Ureter (tissue), 1 donor: ENCODE measurements at places on chromosomes 5 and 9. TPM values are rescaled to one million over a fixed set of nuclear protein-coding genes. Genes with fewer than 3 reads are reported as not detected.
A peak's percentile ranks its signal among the peaks of the same experiment; 100 is the strongest.

The RPL37 gene
- total RNA-seq, result 1,647 TPM

The CSF1R gene
- 16.9 TPM for total RNA-seq

The TERT gene
- total RNA-seq, result not detected

The PAEP gene
- not detected for total RNA-seq

The PCDHAC2 gene
- 4.0 TPM for total RNA-seq

The PGM5 gene
- total RNA-seq, result 173 TPM

The PHF24 gene
- 1.7 TPM for total RNA-seq

The SH3RF2 gene
- 9.5 TPM for total RNA-seq

The SNAPC4 gene
- total RNA-seq, result 14.0 TPM

GRCh38 chr9:131098391-131099101 lies 2.2 kb downstream of the AIF1L start:
- no peak for DNase-seq

DNA sequence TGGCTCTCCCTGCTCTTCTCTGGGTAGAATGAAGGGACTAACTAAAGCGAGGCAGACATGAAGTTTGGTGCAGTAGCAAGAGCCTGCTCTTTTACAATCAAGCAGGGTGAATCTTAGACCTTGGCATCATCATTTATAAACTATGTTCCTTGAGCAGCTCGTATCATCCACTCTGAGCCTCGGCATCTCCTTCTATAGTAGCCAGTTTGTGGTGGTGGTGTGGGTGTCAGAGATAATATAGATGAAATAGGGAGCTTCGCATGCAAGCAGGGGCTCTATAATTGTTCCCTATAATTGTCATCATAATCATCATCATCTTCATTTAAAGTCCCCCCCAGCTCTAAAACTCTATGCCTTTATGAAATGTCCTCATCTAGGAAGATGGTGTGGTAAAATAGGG lies 72.5 kb upstream of the SAP30L start:
- no peak for DNase-seq

DNA sequence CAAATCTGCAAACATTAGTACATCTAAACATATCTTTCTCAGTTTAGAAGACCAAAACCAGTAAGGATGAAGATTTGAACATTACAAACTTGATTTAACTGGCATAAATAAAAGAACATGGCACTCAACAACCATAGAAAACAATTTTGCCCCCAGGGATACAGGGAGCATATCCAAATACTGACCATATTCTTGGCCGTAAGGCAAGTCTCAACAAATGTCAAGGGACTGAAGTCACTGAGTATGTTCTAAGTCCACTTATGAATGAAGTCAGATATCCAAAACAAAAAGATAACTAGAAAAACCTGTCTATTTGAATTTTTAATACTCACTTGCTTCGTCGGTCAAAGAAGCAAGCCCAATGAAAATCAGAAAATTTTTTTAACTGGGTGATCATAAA lies 14.1 kb downstream of the FEM1C start:
- DNase-seq, result no peak

GRCh38 chr5:67257077-67257476 lies 60.5 kb upstream of the CD180 start:
- no peak for DNase-seq

DNA sequence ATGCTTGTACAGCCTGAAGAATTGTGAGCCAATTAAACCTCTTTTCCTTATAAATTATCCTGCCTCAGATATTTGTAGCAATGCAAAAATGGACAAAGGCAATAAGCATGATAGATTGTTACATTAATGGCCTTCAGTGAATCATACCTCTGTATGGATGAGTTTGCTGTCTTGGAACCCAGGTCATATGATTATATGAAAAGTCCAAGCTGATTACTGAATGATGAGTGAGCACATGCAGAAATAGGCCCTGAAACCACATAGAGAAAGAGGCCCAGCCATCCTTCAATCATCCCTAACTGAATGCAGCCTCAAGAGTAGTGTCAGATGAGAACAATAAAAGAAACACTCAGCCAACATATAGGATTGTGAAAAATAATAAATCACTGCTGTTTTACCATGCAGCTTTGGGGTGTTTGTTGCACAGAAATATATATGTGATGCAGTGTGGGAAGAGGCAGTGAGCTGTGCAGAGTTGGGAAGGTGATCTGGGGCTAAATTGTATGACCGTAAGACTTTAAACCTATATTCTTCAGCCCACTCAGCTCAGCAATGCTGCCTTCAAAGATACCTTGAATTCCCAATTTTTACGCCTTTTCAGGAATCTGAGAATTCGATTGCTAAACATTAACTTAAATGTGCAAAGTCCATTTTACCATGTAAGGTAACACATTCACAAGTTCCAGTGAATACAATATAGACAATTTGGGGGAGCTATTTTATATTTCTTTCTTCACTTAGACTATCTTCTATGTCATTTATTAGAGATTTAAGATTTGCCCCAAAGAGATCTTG lies 36.3 kb upstream of the SHISAL2B start:
- no peak for DNase-seq

- no peak for DNase-seq
Measured at GRCh38 chr5:43294226-43294625, 19.0 kb downstream of the HMGCS1 start.

DNA sequence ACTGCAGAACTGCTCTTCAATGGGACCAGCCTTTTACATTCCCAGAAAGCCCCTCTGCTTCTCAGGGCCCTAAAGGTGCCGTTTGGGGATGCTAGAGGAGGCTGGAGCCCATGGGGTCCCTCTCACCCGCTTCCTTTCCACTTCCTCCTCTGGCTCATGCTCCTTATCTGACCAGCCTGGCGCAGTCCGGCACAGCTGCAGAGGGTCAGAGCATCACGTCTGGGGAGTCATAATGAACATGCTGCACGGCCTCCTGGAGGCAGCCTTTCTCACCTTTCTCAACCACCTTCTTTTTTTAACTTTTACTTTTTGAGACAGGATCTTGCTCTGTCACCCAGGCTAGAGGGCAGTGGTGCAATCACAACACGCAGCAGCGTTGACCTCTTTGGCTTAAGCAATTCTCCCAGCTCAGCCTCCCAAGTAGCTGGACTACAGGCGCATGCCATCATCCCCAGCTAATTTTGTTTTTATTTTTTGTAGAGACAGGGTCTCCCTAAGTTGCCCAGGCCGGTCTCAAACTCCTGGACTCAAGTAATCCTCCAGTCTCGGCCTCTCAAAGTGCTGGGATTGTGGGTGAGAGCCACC lies 15.1 kb upstream of the TCF7 start:
- DNase-seq, result no peak

GRCh38 chr9:136407911-136408310 lies 2.5 kb downstream of the ENTR1 start:
- DNase-seq, result no peak

GRCh38 chr5:61805101-61805500 lies 473.0 kb downstream of the ZSWIM6 start:
- no peak for DNase-seq

DNA sequence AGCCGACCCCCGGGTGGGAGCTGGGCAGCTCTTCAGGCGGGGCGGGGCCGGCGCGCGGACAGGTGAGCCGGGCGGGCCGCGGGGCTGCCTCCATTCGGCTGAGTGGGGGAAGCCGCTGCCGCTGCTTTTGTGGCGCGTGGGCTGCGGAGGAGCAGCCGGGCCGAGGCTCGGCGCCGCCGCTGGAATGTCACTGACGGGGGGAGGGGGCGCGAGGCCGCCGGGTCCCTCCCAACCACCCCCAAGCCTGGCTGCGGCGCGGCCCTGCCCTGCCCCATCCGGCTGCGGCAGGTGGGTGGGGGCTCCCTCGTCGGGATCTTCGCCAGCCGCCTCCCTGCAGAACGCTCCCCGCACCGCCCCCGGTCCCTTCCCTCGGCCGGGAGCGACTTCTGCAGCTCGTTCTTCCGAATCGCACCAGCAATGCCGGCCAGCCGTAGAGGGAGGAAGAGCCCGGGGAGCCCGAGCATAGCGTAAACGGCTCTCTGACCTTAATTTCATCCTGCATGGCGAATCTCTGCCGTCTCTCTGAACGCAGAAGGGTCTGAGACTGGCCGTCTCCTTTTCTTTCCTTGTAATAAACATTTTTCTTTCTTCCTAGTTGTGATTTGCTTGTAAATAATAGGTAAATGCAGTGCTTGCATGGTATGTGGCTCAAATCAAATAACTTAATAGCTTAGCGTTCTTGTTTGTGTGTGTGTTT lies 505 bp downstream of the SPTAN1 start:
- DNase-seq, result peak; percentile 66

DNA sequence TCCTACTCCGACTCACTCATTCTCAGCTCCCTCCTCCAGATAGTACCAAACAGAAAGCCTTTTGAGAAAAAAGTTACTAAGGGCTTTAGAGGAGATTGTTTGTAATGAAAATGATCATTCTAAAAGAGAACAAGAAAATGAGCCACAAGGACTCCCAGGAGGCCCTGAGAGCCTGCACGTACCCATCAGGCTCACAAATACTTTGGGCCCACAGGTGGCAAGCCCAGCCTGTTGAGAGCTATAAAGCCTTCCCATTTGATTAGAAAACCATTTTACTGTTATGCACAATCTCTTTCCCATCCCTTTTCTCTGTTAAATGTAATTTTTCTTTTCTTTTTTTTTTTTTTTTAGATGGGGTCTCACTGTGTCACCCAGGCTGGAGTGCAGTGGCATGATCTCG lies 136.1 kb downstream of the LHFPL2 start:
- DNase-seq, result no peak

DNA sequence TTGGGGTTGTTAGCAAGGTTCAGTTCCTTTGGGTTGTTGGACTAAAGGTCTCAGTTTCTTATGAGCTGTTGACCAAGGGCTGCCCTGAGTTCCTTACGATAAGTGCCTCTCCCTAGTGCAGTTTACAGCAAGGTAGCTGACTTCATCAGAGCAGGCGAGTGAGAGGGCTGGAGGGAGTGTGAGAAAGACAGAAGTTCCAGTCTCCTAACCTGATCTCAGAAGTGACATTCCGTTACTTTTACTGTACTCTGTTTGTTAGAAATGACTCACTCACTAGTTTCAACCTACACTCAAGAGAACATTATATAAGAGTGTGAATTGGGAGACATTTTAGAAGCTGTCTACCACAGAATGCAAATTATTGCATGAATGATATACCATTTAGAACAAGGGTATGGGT lies 21.2 kb upstream of the IL31RA start:
- no peak for DNase-seq

DNA sequence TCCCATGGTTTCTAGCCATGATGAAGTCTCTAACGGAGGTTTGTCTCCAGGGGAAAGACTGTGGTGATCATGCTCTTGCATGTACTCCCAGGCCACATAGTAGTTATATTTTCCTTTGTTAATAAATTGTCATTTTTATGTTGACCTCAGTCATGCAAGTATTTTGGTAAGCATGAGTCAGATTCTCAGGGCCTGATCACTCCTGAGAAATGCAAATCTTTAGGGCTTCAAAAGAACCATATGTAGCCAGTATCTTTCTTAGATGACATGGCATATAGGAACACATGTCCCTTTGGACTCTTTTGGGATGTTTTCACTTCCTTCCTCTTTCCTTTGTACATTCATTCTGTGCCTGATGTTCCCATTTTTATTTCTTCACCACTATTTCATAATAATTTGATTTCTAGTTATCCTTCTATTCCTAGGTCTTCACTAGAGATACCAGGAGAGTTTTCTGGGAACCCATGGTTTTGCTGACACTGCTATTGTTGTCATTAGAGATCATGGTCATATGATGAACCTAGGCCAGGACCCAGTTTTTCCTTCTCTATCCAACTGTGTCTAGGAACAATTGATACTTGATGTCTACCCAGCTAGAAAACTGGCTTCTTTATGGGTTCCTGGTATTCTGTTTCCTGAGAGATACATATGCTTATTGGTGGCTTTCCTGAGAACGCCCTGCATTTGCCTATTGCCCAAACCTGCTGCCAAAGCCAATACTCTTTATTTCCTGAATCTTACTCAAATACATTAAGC lies 248.1 kb upstream of the NREP start:
- no peak for DNase-seq

DNA sequence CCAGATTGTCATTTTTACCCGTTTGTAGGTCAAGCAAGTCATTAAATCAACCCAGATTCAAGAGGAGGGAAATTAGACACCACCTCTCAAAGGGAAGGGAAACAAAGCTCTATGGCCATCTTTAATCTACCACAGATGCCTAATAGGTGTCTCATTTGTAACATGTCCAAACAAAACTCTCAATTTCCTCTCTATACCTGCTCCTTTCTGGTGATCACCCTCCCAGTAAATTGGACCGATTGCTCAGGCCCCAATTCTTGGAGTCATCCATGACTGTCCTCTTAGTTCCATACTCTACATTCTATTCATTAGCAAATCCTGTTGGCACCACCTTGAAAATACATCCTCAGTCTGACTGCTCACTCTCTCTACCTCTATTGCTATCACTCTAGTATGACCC lies 22.1 kb upstream of the UGCG start:
- no peak for DNase-seq

DNA sequence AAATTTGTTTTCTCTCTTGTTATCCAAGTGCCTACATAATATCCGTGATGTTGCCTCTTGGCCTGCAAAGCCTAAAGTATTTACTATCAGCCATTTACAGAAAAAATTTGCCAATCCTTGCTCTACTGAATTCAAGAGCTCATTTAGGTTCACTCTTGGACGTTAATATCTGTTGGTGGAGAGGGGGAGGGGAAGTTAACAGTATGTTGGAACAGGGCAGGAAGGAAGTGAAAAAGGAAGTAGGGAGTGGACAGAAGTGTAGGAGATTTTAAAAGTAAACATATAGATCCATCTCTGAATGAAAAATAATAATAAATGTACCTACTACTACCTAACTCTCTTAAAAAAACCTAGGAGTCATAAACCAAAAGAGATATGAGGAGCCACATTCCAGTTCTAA lies 32.8 kb downstream of the ZNF608 start:
- no peak for DNase-seq

GRCh38 chr5:59722874-59723273 lies 170.7 kb downstream of the PDE4D start:
- DNase-seq, result no peak

DNA sequence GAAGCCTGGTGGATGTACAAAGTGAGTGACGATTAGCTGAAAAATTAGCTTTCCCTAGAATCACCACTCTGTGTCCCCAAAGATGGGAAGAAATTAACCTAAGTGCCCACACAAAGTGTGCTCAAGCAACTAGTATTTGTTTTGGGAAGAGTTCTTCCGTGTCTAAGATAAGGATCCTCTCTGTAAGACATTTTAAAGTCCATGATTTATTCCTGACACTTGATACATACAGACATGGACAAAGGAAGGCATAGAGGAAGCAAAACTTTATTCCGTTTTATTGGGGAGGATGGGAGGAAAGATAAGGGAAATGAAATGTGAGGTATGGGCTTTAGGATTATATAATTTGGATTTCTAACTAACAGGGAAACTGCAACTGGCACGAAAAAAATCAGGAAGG lies 1772.6 kb downstream of the EFNA5 start:
- no peak for DNase-seq

DNA sequence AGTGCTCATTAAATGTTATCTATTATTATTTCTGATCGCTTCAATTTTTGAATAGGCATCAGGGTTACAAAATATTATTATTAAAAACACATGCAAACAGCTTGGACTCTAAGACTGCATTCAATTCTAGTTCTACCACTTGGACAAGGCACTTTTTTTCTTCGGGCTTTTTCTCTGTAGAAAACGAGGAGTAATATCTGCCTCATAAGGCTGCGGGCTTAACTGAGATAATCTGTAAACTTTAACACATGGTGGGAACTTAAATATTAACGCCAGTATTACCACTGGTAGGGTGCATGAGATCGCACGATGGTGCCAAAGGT lies 511 bp upstream of the SPDL1 start:
- no peak for DNase-seq

GRCh38 chr9:94891183-94891582 lies 164.7 kb downstream of the AOPEP start:
- no peak for DNase-seq
